Activated naive CD8-positive, alpha-beta T cell treated with anti-CD3 and anti-CD28 coated beads for 36 hours (primary cell): ENCODE measurements at places on chromosomes 3 and 15. TPM values are rescaled to one million over a fixed set of nuclear protein-coding genes. Genes with fewer than 3 reads are reported as not detected.

Gene NR1D2
- 4.8 TPM for total RNA-seq

Gene ANKRD63
- not detected for total RNA-seq

Gene RFT1
- 49.3 TPM for total RNA-seq

Gene CIDEC
- 0.18 TPM for total RNA-seq

Gene KBTBD13
- not detected for total RNA-seq

Gene MOBP
- not detected for total RNA-seq

Gene GCNT3
- not detected for total RNA-seq

Gene LTK
- total RNA-seq: 0.16 TPM

Gene ADAMTSL3
- total RNA-seq: not detected

Gene CCNL1
- total RNA-seq: 139 TPM
